NAMALWA (cell line): ENCODE measurements at places on chromosomes 1 and 21.

GRCh38 chr1:147542569-147542897 is 1.2 kb downstream of the BCL9 start:
- DNase-seq, result peak; percentile 28

DNA sequence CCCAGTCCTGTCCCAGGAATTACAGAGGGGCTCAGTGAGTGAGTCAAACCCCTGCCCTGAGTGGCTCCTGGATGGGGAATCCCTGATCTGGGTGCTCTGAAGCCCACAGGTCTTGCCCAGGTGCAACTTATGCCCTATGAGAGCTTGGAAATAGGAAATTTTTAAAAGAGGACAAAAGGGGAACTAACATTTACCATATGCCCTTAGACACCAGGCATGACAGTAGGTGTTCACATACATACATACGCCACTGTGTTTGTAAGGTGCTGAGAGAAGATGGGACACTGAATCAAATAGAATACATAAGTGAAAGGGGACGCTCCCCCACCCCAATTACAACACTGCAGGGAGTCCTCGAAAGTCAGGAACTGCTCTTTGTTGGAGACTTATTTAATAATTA is 1.4 kb downstream of the CFAP45 start:
- no peak for DNase-seq

- no peak for DNase-seq
These were observed 1256.6 kb upstream of the B3GALT2 start for GRCh38 chr1:194442901-194443575.

- DNase-seq, result peak; percentile 20
These were observed 64.0 kb downstream of the SAMSN1 start for GRCh38 chr21:14482165-14482564.

DNA sequence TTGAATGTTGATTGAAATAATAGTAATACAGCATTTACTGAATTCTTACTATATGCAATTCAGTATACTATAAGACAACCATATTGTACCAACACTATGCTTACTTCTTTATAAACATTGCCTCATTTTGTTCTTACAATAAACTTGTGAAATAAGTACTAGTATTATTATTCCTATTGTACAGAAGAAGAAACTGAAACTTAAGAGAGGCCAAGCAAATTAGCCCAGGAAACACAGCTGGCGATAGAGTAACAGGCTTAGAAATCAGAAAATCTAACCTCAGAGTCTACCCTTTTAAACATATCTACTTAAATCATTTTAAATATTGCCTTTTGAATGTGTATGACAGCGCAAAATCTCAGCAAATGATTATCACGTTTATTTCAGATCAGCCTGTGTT is 41.7 kb downstream of the FASLG start:
- no peak for DNase-seq

DNA sequence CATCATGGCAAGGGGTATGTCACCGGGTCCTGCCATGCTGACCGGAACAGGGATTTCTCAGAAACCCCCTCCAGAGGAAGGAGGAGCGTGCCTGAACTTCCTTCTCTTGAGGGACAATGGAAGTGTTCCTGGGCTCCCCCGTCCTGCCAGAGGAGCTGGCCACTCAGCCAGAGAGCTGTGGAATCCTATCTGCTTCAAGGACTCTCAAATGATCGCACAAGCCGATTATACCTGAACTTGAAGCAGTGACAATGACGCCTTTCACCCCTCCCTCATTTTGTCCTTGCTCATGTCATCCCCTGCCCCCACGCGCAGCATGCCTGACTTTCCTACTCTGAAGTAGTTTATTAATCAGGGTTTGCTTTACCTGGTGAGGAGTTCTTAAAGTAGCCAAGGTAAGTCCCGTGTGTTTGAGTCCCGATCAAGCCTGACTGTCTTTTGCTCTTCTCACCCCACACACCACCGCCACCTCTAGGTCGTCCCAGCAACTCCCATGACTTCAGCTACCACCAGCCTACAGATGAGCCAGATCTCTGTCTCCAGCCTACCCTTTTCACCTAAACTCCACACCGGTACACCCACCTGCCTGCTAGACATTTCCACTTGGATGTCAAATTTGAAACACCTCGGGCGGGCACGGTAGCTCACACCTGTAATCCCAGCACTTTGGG is 25.0 kb upstream of the PRELP start:
- DNase-seq, result no peak

DNA sequence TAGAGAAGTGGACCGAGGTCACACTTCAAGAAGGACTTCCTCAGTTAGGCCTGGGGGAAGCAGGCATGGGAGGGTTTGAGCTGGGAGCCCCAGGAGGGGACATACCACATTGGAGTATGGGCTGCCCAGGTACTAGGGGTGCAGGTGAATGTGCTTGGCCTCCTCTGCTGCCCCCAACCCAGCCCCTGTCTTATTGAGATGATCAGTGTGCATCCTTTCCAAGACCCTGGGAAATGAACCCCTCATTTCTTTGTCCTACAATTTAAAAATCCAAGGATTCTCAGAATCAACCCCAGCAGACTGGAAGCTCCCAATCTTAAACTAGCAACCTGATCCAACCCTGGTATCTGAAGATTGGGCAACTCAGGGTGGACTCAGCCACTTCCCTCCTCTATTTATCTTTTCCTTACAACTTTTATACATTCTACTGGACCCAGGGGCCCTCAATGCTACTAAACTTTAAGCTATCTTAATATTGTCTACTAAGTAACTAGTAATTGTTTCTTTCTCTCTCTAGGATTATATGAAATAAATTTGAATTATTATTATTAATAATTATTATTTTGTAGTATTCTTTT is 9.1 kb downstream of the MEX3A start:
- no peak for DNase-seq
